ENCODE measurements at places on chromosomes 3 and 15.

GRCh38 chr3:150216041-150216811 lies 191.9 kb upstream of the TSC22D2 start:
- DNase-seq, result no peak

DNA sequence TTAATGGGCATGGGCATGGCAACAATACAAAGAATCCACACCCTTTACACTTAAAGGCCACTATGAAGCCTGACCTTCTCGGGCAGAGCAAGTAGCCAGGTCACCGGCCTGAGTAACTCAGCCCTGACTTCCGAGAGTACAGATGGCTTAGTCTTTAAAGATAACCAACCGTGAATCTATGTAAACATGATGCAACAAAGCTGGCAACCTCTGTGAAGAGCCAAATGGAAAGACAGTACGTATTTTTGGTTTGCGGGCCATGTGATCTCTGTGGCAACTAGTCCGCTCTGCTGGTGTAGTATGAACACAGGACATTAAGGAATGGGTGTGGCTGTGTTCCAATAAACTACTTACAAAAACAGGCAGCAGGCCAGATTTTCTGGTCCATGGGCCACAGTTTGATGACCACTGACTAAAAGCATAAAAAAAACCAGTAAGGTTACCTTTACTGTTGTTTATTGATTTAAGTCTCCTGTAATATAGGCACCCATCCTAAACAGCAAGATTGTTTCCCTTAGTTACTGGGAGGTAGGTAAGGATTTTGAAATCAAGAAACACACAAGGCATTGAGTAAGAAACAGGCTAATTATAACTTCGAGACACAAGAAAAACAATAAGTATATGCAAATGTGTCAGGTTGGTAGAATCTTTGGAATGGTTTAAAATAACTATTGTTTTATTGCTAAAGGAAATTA lies 14.5 kb downstream of the RIOX2 start:
- no peak for DNase-seq

DNA sequence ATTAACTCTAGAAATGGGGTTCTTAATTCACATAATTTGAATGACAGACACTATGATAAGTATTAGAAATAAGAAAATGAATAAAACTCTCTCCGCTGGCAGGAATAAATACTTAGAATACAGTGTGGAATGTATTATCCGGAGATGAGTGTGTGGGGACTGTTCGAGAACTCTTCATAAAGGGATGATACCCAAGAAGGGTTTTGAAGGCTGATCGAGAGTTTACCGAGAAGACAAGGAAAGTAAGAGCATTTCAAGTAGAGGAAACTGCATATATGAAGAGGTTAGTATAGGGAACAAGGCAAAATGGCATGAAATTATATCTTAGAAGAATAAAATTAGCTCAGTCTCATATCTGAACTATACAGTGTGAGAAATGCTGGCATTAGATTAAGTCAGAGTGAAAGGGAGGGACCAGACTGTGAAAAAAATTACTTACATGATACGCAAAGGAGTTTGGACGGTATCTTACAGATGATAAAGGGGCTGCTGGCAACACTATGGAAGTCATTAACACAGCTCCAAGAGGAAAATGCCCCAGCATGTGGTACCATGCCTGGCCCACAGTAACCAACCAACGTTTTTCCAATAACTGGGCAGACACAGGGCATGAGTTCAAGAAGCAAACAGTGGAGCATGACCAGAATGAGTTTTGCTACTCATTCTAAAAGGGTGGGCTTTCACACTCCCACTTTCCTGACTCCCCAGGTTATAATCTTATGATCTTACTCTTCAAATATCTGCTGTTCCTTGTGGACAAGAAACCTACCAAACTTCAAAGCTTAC lies 6.5 kb downstream of the DCBLD2 start:
- no peak for DNase-seq

GRCh38 chr3:173078525-173078924 lies 62.5 kb downstream of the SPATA16 start:
- no peak for DNase-seq

GRCh38 chr3:128330214-128330842 lies 136.4 kb downstream of the DNAJB8 start:
- DNase-seq, result no peak

GRCh38 chr3:99885851-99886250 lies 68.2 kb downstream of the CMSS1 start:
- DNase-seq, result no peak

GRCh38 chr15:96625256-96625655 lies 294.8 kb downstream of the NR2F2 start:
- no peak for DNase-seq

DNA sequence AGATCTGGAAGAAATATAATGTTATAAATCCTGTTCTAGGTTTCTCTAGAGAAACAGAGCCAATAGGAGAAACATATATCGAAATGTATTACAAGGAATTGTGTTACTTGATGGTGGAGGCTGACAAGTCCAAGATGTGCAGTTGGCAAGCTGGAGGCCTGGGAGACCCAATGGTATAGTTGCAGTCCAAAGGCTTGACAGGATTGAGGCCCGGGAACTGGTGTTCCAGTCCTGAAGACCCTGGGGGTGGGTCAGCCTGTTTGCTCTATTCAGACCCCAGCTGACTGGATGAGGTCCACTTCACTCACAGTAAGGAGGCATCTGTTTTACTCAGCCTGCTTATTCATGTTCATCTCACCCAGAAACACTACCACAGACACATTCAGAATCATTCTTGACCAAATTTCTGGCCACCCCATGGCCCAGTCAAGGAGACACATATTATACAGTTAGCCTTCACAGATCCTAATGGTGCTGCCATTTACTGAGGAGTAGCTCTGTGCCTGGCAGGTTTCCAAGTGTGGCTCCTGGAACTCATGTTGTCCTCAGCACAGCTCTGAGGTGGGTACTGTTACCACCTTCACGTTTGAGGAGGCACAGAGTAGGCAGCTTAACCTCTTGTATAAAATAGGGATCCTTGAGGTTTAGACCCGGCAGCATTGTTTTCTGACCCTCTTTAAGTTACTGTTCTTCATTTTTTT lies 3.7 kb downstream of the TRAK1 start:
- no peak for DNase-seq

DNA sequence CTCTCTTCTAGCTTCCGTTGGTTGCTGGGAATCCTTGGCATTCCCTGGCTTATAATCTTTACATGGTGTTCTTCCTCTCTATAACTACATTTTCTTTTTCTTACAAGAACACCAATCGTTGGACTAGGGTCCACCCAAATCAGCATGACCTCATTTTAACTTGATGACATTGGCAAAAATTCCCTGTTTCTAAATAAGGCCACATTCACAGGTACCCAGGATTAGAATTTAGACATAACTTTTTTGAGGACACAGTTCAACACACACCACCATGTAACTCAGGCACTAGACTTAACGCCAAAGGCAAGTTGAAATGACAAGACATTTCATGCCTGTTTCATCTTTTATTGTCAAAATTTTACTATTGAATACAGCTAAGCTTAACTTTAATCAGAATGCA lies 93.0 kb downstream of the NECTIN3 start:
- DNase-seq, result no peak

- peak; percentile 68 for DNase-seq
These were observed 4.5 kb downstream of the NDUFB5 start for GRCh38 chr3:179608931-179609720.

DNA sequence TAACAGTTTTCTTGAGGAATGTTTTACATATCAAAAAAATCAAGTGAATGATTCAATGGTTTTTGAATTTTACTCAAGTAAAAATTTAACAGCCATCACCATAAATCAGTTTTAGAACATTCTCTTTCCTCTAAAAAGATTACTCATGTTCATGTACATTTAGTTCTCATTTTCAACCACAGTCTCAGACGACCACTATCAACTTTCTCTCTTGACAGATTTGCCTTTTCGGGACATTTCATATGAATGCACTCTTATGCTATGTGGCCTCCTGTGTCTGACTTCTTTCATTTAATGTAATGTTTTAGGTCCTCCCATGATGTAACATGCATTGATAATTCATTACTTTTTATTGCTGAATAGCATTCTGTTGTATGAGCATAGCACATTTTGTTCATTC lies 309.3 kb upstream of the PLSCR5 start:
- DNase-seq, result no peak

- DNase-seq, result no peak
These were observed 3.9 kb upstream of the PAK2 start for GRCh38 chr3:196735751-196736150.

GRCh38 chr3:127182431-127182830 lies 10.5 kb upstream of the PRR23E start:
- no peak for DNase-seq

GRCh38 chr15:22257047-22258008 lies 177.0 kb downstream of the OR4M2 start:
- no peak for DNase-seq

GRCh38 chr3:102092617-102093466 lies 243.5 kb downstream of the NFKBIZ start:
- DNase-seq, result peak; percentile 75

GRCh38 chr3:23319366-23320312 lies 116.5 kb downstream of the UBE2E2 start:
- DNase-seq, result no peak

DNA sequence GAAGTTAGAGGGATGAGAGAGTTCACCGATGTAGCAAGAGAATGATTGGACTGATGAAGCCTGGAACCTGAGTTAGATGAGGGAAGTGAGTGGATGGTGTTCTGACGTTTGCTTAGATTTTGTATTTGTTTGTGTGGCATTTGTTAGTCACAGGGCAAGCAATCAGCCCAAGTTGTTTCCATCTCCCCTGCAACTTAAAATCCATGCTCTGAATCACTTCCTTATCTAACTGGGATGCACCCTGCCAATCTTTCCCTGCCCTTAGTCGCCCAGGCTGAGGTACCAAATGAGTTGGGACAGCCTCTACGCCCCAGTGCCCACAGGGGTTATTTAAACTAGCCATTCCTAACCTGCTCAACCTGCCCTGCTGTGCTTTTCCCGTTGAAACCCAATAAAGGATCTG lies 12.6 kb downstream of the PAQR5 start:
- DNase-seq, result no peak

- peak; percentile 38 for DNase-seq
These were observed 25.0 kb downstream of the CGGBP1 start for GRCh38 chr3:88033808-88034207.

DNA sequence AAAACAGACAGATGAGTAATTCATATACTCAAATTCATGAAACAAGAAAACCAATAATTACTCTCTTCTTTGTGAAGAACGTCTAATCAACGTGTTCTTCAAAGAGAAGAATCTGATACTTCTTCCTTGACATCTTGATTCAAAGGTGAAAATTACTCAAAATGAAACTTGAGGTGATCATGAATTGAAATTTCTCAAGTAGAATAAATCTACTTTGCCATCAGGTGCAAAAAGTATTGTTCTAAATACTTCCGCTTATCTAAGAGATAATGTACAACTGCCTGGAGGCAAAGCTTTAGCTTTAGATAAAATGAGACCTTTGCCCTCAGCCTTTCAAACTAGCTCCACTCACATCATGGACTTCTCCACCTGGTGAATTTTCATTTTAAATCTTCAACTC lies 13.9 kb upstream of the XXYLT1 start:
- DNase-seq, result no peak

GRCh38 chr3:148343416-148343815 lies 354.3 kb upstream of the AGTR1 start:
- no peak for DNase-seq

DNA sequence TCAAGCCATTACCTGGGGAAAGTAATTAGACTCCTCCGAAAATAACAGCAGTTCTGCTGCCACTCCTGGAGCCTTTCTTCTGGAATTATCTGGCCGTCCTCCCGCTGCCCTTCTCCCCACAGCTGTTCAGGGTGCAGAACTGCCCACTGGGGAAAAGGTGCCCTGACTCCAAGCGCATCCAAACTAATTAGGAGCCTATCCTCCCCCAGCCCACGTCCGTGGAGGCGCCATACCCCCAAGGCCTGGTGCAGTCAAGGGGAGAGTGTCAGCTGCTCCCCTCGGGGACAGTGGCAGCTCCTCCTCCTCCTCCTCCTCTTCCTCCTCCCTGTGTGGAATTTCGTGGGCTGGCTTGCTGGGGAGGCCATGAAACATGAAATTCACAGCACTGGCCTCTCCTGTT lies 177.2 kb downstream of the XXYLT1 start:
- no peak for DNase-seq

- DNase-seq, result peak; percentile 30
These were observed 5.9 kb downstream of the RPUSD3 start for GRCh38 chr3:9837701-9838582.

DNA sequence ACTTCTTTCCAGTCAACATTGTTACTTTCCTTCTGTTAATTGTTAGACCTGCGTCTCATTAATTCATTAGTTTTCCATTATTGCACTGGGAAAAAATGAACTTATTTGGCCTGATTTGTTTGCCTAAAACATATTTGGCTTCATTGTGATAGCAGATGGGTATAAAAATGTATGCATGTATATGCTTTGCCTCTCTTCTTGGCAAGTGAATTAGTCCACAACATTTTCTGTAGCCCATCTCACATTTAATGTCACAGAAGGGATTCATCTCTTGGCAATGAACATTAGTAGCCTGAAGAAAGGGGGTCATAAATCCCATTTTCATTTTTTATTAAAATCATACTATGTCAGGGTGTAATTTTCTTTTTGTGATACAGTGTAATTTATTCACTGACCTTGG lies 125.2 kb downstream of the TUSC7 start:
- no peak for DNase-seq

- peak; percentile 33 for DNase-seq
These were observed 14.6 kb downstream of the XIRP1 start for GRCh38 chr3:39177708-39178332.

DNA sequence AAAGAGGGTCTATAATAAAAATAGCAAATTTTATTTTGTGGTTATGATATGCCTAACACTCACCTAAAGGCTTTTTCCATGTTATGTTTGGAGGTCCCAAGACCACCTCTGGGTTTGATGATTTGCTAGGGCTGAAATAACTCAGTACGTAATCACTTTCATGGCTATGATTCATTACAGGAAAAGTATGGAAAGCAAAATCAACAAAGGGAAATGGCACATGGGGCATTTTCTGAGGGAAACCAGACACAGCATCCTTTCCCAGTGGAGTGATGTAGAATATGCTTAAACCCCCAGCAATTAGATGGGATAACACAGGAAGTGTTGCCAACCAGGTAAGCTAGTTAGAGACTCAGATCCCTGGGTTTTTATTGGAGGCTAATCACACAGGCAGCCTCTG lies 701.6 kb upstream of the CBLB start:
- no peak for DNase-seq

All from hematopoietic multipotent progenitor cell (in vitro differentiated cells).